Esophagus squamous epithelium (tissue), 5 donors: ENCODE measurements at places on chromosomes 5 and 9.

DNA sequence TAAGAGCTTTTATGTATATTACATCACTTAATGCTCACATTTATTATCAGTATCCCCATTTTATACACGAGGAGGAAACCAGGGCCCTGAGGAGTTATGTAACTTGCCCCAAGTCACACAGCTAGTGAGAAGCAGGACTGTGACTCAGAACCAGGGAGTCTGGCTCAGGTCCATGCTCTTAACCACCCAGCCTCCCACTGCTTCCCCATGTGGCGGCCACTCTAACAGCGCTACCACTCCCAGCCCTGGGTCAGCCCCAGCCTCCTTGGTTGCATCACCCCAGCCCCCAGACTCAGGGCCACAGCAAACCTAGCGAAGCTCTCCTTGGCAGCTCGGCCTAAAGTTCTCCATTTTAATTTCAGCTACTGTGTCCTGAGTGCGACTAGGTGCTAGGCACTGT, 159.1 kb downstream of the PAX5 start:
- DNase-seq = no peak

DNA sequence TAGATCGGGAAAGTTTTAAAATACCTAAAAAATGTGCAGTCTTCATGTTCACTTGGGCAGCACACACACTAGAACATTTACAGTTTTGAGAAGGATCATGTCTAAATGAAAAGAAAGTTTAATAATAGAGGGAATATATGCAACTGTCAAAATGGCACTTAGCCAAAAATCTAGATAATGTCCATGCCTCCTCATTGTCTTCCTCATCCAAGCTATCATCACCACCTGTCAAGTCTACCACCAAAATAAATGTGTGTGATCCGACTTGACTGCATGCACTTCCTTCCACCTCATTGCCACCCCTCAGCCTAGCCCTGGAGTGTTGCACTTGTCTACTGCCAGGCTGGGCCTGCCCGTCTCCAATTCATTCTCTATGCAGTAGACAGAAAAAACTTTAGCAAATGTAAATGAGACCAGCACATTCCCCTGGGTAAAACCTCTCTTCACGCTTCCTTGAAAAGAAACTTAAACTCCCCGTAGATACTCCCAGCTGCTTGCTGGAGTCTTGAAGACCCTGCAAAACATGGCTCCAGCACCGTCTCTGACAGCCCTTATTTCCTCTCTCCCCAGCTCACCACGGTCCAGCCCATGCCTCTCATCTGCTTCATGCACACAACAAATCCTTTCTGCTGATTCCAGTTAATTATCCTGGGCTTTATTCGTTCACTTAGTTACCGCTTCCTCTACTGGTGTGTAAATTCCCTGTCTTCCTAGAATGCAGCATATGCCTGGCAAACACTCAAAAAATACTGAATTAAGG, 66.9 kb downstream of the FANCC start:
- no peak for DNase-seq

GRCh38 chr5:101143526-101143925, 240.4 kb upstream of the ST8SIA4 start:
- no peak for DNase-seq

DNA sequence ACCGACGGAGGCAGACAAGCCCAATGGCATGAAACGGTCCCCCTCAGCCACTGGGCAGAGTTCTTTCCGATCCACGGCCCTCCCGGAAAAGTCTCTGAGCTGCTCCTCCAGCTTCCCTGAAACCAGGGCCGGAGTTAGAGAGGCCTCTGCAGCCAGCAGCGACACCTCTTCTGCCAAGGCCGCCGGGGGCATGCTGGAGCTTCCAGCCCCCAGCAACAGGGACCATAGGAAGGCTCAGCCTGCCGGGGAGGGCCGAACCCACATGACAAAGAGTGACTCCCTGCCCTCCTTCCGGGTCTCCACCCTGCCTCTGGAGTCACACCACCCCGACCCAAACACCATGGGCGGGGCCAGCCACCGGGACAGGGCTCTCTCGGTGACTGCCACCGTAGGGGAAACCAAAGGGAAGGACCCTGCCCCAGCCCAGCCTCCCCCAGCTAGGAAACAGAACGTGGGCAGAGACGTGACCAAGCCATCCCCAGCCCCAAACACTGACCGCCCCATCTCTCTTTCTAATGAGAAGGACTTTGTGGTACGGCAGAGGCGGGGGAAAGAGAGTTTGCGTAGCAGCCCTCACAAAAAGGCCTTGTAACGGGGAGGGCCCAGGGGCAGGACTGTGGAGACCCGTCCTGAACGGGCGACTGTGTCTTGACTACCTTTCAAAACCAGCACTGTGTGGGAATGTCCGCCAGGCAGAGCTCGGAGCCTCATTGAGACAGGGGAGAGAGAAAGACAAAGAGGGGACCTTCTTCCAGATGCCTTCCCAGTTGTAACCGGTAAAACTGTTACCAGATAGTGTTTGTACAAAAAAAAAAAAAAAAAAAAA, 29.9 kb downstream of the CD180 start:
- DNase-seq = peak; percentile 21

DNA sequence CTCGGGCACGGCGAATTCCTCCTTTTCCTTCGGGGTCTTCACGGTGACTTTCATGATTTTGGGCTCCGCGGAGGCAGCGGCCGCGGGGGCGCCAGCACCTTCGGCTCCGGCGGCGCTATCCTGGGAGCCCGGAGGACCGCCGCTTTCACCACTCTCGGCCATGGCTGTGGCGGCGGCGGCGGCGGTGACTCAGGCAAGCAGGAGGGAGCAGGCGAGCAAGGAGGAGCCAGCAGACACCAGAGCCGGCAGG, 315 bp downstream of the UBQLN1 start:
- DNase-seq = peak; percentile 26

- no peak for DNase-seq
Measured at GRCh38 chr9:108854641-108855528, 901 bp downstream of the ACTL7B start.

DNA sequence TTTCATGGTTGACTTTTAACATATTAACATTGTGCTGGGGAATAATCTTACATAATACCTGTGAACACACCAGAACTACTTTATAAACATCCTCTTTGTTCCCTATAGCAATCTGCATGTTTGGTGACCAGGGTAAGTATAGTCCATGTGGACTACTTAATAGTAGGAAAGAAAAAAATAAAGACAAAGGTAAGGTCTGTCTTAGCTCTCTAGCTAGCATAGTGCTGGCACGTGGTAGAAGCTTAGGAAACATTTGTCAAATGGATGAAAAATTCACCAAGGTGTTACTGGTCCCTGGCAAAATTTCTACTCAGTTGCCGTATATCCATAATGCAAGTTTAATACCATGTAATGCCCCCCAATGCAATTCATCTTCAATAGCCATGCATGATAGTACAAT, 78.6 kb upstream of the ABCA1 start:
- no peak for DNase-seq

DNA sequence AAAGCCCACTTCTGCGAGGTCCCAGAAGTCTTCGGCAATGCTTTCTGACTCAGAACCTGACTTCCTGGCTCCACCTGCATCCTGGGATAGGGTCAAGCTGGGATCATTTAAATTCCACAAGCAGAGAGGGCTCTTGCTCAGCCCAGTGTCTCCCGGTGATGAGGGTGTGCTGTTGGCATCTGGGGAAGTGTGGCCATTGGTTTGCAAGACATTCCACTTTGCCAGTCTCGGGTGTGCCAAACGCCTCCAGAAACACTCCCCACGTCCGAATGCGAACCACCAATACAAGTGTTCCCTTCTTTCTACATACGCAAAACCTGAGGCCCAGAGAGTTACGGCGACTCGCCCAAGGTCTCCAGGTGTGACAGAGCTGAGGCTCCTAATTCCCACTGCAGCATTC, 43.1 kb upstream of the FCN2 start:
- no peak for DNase-seq

GRCh38 chr5:20972419-20972925, 984.5 kb upstream of the CDH18 start:
- no peak for DNase-seq
